Activated CD4-positive, alpha-beta T cell treated with anti-CD3 and anti-CD28 coated beads, Interleukin-2, amount 50 U/mL, for 4 hours (primary cell): ENCODE measurements at places on chromosomes 7 and 10.

DNA sequence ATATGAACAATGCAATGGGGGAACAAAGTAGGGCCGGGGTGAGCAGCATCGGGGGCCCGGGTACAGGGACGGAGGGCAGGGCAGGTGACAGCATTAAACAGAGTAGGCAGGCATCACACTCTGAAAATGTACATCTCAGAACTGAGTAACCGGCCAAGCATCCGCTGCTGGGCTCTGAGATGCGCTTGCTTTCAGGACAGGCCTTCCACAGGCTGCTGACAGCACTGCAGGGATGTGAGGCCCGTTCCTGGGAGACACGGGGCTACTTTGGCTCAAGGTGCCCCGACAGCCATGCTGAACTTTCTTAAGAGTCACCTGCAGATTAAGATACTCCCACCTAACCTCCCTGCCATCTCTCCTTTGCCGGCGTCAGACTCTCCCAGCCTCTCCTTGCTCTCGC lies 64.3 kb upstream of the FGFR2 start:
- no peak for DNase-seq

DNA sequence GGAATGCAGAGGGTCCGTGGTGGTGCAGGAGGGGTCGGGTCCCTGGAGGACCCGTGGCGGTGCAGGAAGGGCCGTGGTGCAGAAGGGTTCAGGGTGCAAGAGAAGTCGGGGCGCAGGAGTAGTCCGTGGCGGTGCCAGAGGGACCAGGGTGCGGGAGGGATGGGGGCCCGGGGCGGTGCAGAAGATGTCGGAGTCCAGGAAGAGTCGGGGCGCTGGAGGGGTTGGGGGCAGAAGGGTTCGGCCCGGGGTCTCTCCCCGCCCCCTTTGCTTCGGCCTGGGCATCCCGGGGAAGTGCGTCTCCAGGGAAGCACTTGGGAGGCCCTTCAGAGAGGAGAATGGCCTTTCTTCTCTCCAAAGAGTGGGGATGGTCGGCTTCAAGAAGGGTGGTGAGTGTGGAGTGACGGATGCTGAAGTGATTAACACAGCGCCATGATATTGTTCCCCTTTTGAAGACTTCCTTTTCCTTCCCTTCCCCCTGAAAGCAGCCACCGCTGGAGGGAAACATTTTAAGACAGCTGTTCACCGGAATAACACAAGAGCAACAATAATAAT lies 997 bp downstream of the WDR37 start:
- no peak for DNase-seq

- DNase-seq, result no peak
Observed at GRCh38 chr7:73894733-73895551, 34.0 kb downstream of the TMEM270 start.

GRCh38 chr7:6480323-6480660 lies 32.5 kb upstream of the DAGLB start:
- DNase-seq, result no peak

GRCh38 chr7:16428672-16429071 lies 7.3 kb upstream of the CRPPA start:
- no peak for DNase-seq

- DNase-seq, result no peak
Observed at GRCh38 chr10:128526791-128527375, 400.7 kb upstream of the MKI67 start.

DNA sequence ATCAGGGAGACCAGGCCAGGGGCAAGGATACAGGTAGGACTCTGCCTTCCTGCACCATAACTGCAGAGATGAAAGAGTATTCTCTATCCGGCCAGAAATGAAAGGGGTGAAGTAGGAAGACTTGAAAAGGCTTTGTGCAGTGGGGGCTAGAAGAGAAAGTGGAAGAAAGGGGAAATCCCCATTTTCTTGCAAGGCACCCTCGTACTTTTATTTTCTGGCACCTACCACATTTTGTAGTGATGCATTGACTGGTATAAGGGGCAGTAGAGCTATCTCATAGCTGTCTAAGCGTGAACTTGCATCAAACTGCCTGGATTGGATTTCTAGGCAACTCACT lies 752 bp upstream of the CAMK2G start:
- no peak for DNase-seq

GRCh38 chr7:76423666-76424412 lies 911 bp upstream of the ZP3 start:
- no peak for DNase-seq

GRCh38 chr7:137967143-137968018 lies 34.5 kb downstream of the CREB3L2 start:
- no peak for DNase-seq

DNA sequence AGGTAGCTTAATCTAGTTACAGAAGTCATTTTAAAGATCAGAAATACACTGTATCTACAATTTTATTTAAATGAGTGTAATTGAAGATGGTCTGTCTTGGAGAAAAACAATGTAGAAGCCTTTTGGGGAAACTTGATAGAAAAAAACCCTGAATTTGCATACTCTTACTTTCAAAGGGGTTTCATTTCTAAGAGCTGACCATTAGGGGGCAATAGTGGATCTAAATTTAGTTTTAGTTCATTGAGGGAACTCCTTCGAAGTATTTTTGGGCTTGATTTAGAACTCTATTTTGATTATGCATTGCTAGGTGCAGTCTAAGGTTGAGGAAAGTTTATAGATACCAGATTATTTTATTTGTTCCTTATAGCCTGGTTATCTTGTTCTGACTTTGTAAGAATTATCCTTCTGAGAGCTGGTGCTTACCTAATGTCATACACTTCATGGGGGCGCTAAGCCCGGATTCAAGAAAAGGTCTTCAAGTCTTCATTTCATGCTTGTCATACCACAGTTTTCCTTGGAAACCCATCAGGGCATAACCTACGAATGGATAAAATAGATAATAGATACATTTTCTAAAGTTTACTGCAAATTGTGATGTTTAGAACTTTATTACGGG lies 69.1 kb upstream of the MXI1 start:
- DNase-seq, result no peak

DNA sequence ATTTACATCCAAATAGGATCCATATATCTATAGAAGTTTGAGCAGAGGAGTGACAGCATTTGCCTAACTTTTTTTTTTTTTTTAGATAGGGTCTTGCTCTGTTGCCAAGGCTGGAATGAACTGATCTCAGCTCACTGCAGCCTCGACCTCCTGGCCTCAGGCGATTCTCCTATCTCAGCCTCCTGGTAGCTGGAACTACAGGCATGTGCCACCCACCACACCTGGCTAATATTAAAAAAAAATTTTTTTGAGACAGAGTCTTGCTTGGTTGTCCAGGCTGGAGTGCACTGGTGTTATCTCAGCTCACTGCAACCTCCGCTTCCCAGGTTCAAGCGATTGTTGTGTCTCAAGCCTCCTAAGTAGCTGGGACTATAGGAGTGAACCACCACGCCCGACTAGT lies 15.1 kb downstream of the PPIA start:
- DNase-seq, result no peak

- no peak for DNase-seq
Observed at GRCh38 chr10:89699581-89700064, 1.8 kb upstream of the KIF20B start.

DNA sequence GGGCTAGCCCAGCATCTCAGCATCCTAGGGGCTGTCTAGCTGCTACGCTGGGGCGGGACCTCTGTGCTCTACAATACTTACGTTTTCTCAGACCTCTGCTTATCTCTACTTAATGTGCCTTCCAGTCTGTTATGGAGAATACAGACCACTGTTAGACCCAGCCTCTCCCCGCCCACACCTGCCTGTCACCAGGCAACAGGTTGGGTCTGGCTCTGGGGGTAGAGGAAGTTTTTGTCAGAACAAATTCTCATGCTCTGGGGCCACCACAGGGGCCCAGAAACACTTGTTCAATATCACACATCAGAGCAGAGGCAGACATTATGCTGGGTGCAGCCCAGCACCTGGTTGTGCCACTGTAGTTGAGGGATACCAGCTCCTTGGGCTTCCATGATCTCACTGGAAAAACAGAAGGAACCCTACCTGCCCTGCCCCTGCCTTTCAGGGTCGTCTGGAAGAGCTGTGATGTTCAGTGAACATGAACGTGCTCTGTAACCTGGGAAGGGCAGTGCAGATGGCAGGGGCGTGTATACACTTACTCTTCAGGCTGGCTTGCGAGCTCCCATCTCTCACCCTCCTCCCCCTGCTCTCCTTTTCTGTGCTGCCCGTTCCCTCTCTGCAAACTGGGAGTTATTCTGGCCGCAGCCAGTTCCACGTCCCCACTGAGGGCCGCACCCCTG lies 135.2 kb upstream of the PODXL start:
- DNase-seq, result no peak

- DNase-seq, result no peak
Observed at GRCh38 chr7:98777051-98777450, 92.8 kb downstream of the TMEM130 start.

GRCh38 chr7:47965456-47965855 lies 14.0 kb downstream of the HUS1 start:
- DNase-seq, result no peak

- DNase-seq, result no peak
Observed at GRCh38 chr10:30705101-30705624, 75.6 kb upstream of the LYZL2 start.

- DNase-seq, result no peak
Observed at GRCh38 chr7:106346167-106346677, 61.4 kb upstream of the NAMPT start.

- DNase-seq, result no peak
Observed at GRCh38 chr7:31137234-31137633, 85.1 kb downstream of the ADCYAP1R1 start.

GRCh38 chr7:138138244-138138643 lies 62.0 kb downstream of the AKR1D1 start:
- DNase-seq, result no peak

DNA sequence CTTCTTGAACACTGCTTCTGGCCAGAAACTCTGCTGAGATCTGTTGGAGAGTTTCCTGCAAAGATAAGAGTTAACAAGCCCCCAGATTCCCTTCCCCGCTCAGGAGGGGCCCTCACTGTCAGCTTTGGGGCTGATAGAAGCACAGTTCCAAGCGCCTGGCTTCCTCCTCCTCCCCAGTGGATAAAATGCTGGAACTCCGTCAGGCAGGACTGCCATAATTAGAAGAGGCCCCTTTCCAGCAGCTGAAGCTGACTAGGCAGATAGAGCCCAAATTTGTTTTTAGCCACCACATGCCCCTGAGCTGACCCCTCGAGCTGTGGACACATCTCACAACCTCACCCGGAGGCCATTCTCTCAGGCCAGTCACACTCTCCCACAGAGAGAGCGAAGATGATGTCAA lies 89.4 kb downstream of the TBXAS1 start:
- no peak for DNase-seq

DNA sequence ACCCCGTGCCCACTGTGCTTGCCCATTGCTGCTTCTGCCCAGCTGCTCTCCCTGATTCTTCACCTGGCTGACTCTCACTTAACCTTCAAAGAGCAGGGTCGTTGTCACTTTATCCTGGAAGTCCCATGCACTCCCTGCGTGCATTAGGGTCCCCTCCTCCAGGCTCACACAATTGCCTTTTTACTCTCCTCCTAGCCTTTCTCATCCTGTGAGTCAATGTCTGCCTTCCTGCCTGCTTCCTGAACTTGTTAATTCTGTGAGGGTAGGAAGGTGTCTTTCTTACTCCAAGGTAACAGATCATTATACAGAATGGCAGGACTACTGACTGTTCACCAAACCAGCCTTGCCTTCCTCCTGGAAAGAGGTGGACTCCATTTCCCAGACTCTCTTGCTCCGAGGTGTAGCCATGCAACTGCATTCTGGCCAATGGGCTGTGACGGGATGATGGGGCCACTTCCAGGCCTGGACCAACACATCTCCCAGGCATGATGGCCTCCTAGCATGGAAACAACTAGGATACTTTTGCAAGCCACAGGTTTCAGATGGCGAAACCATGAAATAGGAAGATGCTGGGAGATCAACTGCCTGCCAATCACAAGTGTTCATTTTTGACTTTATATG lies 54.7 kb downstream of the ARHGAP22 start:
- no peak for DNase-seq

- no peak for DNase-seq
Observed at GRCh38 chr10:96740579-96741281, 20.4 kb upstream of the PIK3AP1 start.

- no peak for DNase-seq
Observed at GRCh38 chr7:155883491-155884224, 71.4 kb upstream of the SHH start.

DNA sequence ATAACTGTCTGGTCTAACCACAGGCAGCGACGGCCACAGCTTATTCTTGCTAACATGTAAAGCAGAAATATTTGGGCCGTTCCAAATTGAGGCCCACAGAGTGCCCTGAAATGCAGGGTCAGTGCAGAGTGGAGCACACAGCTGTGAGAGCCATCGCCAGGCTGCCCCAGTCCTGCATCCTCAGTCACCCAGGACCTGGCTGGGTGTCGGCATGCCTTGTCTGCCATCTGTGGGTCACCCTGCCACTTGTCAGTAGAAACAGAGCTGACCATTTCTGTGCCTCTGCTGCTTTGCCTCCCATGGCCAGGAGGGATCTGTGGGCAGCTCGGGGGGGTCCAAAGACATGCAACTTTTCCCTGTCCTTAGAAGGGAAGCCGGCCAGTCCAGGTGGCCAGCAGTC lies 57.3 kb upstream of the BTBD16 start:
- no peak for DNase-seq

GRCh38 chr10:37860494-37861190 lies 3.2 kb upstream of the ZNF248 start:
- DNase-seq, result no peak

DNA sequence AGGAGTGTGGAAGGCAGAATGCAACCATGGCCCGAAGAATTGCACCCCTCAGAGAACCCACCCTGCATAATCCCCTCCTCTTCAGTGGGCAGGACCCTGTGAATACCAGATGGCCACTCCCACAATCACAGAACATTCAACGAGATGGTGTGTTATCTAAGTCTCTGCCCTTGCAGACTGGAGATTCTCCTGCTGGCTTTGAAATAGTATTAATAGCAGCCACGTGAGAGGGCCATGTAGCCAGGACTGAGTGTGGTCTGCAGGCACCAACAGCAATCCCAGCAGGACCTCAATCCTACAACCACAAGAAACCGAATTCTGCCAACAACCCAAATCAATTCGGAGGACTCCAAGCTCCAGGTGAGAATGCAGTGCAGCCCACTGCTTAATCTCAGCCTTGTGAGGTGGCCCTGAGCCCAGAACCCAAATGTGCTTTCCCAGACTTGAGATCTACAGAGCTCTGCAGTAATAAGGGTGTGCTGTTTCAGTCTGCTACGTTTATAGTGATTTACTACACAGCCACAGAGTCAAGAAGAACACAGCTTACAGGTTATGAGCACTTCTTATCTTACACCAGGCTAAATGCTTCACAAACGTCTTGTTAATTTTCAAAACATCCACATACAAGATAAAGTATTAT lies 72.1 kb downstream of the VOPP1 start:
- no peak for DNase-seq

GRCh38 chr7:26584326-26584725 lies 280.1 kb downstream of the SKAP2 start:
- DNase-seq, result no peak

DNA sequence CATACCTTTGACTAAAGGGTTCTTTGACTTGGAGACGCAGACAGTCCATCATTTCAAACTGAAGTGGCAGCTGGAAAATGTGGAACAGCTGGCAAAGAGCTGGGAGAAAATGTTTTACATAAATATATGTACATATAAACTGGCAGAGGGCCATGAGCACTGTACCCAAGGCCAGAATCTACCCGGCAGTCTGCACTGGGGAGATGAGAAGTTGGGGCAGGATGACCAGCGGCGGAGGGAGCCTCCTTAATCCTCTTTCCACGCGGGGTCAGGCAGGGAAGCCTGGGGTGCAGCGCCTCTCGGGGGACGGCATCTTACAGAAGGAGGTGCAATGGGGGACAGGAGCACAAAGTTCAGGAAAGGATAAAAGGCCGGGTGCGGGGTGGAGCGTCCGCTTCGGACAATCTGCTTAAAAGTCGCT lies 1.3 kb downstream of the GLI3 start:
- DNase-seq, result no peak

- DNase-seq, result no peak
Observed at GRCh38 chr7:28587211-28587610, 174.9 kb downstream of the CREB5 start.
